Stimulated activated CD8-positive, alpha-beta memory T cell treated with anti-CD3 and anti-CD28 coated beads, Interleukin-4, amount 100 ng/mL, for 1 hour (primary cell): ENCODE measurements at places on chromosomes 4 and X.

- no peak for DNase-seq
Observed at GRCh38 chr4:76066546-76066945, 8.0 kb upstream of the ART3 start.

GRCh38 chr4:151721466-151721865 lies 39.3 kb downstream of the GATB start:
- DNase-seq, result no peak

GRCh38 chr4:164828955-164829354 lies 48.0 kb upstream of the APELA start:
- no peak for DNase-seq

DNA sequence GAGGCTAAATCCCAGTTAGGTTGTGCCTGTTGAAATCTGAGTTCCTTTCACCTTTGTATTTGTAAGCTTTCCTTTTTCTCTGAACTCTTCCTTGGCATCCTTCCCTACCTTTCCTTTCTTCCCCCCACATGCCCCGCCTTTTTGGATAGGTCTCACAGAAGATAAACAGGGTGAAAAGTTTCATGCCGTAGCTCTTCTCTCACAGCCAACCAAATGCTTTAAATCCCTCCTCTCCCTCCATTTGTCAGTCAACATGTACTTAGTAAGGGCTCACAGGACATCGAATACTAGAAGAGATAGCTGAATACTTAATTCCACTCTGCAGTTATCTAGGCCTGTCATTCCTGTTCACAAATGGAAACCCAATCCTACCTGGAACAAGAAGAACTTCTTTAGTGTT lies 107.1 kb upstream of the BMPR1B start:
- DNase-seq, result no peak

GRCh38 chrX:49058794-49059193 lies at the start of gene CCDC120:
TSS of gene CCDC120 (plus strand) at chrX:49058999. CDS start at chrX:49062042, 3,043 bp downstream.
- DNase-seq, result no peak

DNA sequence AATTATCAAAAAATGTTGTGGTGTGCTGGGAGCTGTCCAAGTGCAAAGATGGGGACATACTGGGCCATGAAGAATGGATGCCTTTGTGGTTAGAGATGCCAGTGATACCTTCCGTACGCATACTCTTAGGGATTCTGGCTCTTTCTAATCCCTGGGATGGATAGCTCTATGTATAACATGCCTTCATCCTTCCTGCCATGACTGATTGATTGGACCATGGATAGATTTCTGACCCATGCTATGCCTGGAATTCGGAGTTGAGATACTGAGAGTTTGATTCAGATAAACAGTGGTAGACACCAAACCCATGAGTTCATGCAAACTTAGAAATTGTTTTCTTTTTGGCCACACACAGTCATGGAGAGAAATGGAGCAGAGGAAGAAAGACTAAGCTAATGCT lies 147.2 kb upstream of the WDFY3 start:
- no peak for DNase-seq

DNA sequence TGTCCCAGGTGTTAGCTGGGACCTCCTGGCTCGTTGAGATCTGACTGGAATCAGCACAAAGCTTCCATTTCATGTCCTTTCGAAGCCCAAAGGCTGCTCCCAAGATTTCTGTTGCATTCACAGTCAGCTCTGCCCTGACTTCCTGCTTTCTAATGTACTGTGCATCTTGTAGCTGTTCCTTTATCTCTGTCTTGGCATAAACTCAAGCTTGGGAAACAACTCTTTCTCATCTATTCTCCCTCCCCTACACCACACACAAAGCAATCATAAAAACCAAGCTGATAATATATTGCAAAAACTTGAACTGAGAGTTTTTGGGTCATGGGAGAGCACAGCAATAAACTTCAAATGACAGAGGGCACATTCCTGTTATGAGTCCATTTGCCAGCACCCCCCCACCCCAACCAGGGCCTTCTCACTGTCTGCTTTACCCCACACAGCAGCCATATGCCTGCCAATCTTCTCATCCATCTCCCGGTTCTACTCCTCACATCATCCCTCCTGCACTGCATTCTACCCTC lies 76.3 kb downstream of the SYNPO2 start:
- no peak for DNase-seq

GRCh38 chr4:28774344-28774743 lies 1913.7 kb downstream of the STIM2 start:
- no peak for DNase-seq

GRCh38 chr4:123102897-123103471 lies 180.6 kb upstream of the NUDT6 start:
- DNase-seq, result no peak

GRCh38 chrX:18899796-18900380 lies 84.0 kb downstream of the PHKA2 start:
- DNase-seq, result no peak

- DNase-seq, result no peak
Observed at GRCh38 chr4:125187226-125188176, 127.3 kb upstream of the FAT4 start.

DNA sequence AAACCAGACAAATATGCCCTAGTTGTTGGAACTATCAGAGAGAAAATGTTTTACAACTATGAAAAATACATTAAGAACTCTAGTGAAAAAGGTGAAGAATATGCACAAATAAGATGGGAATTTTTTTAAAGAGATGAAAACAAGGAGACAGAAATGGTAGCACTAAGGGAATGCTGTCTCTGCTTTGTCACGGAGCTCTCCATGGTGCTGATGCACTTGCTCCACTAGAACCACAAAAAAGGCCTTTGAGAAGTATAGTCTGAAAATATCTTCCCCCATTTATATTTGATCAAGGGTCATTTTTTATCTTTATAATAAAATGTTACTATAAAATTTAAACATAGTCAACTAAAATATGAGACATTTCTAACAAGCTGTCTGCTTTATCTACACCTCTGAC lies 1655.5 kb upstream of the AGA start:
- no peak for DNase-seq
